ENCODE measurements at places on chromosomes 13 and 19.

- DNase-seq, result no peak
These were observed 108.5 kb downstream of the PAN3 start for GRCh38 chr13:28246891-28247290.

DNA sequence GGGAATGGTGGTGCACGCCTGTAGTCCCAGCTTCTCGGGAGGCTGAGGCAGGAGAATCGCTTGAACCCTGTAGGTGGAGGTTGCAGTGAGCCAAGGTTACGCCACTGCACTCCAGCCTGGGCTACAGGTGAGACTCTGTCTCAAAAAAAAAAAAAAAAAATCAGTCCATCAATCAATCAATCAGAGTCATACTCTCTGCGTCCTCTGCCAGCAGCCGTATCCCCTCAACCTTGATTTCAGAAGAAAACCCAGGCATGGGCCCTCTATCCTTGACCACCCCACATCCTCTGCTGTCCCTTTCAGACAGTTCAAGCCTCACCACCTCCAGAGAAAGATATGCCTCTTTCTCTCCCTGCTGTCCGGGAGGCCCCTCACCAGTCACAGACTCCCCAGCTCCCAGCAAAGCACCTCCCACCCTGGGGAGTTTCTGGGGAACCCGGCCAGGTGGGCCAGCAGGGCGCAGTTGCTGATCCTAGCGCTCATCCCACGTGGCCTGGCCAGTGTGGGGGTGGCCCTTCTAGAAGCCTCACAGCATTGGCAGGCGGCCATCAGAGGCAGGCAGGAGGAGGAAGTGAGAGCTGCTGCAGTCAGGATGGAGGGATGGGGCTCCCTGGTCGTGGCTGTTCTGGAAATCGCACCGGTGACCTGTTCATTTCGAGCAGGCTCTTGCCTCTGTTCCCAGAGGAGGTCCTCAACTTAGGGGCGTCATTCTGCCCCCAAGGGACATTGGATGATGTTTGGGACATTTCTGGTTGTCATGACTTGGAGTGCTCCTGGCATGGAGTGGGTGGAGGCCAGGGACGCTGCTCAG lies 10.2 kb upstream of the JSRP1 start:
- DNase-seq, result no peak

DNA sequence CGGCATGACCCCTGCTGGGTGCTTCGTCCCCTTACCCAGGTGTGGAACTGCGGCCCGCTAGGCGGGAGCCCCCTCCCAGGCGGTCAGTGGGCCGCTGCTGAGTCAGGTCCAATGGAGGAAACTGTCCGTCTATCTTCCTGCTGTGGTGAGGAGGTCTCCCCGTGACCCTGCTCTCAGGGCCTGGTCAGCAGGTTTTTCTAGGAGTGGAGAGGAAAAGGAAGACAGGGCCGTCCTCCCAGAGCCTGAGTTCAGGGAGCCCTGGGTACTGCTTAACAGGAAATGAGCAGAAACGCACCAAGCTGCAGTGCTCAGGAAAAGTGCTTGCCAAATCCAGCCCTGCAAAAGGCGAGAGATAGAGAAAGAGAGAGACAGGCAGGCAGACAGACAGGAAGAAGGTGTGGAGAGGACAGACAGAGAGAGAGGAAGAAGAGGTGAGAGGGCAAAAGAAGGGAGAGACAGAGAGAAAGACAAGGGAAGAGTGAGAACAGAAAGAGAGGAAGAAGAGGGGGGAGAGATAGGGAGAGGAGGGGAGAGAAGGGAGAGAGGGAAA lies 10.3 kb downstream of the SH3GL1 start:
- no peak for DNase-seq

- no peak for DNase-seq
These were observed 630 bp downstream of the NUCB1 start for GRCh38 chr19:48900477-48901406.

- no peak for DNase-seq
These were observed 25.6 kb downstream of the NOSIP start for GRCh38 chr19:49554701-49555181.

DNA sequence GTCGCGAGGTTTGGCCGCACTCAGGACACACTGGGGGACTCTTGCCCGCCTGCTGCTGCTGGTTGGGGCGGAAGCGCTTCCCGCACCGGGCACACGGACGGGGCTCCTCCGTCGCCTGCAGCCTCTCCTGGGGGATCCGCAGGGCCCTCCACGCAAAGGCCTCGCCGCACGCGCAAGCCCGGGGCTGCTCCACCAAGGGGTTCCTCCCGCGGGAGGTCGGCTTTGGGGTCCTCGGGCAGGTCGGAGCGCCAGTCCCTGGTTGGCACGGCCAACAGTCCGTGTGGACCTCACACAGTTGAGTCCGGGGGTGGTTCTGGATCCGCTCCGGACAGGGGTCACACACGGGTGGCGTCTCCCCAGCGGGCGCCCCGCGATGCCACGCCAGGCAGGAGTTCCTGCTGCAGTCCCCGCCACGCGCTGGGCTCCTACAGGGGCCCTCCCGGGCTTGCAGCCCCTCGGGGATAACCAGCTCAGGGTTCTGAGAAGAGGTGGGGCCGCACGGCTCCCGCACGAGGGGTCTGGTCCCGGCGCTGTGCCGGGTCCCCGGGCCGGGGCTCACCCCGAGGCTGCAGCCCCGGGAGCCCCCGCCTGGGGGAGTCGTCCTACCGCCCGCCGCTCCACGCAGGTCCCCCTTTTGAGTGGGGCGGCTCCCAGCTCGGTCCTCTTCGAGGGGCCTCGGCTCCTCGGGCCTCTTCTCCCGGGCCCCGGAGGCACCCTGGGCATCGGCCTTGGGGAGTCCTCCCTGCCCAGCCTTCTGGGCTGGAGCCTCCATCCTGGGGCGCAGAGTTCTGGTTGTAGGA lies 6.2 kb upstream of the ZNF497 start:
- DNase-seq, result no peak

GRCh38 chr13:73194310-73194709 lies 135.5 kb downstream of the KLF5 start:
- DNase-seq, result no peak

- no peak for DNase-seq
These were observed 1.9 kb downstream of the KDM4B start for GRCh38 chr19:4970558-4971423.

- no peak for DNase-seq
These were observed 5.6 kb downstream of the TMED1 start for GRCh38 chr19:10830370-10830769.
